ENCODE measurements at places on chromosomes 5 and 9.

- no peak for DNase-seq
These were observed 2.1 kb downstream of the MXD3 start for GRCh38 chr5:177309351-177310191.

DNA sequence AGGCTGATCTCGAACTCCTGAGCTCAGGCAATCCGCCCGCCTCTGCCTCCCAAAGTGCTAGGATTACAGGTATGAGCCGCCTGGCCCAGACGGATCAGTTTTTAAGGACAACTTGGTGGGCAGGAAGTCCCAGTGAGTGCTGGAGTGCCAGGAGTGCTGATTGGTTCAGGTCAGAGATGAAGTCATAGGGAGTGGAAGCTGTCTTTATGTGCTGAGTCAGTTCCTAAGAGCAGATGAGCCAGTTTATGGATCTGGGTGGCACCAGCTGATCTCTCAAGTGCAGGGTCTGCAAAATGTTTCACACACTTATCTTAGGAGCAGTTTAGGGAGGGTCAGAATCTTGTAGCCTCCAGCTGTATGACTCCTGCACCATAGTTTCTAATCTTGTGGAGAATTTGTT is 292.1 kb upstream of the ELAVL2 start:
- no peak for DNase-seq

- peak; percentile 9 for DNase-seq
These were observed 30.8 kb upstream of the AGGF1 start for GRCh38 chr5:76999451-76999850.

- DNase-seq: no peak
These were observed 1050.2 kb downstream of the CDH12 start for GRCh38 chr5:21802869-21803490.

- DNase-seq: no peak
These were observed 107.7 kb downstream of the PDE4D start for GRCh38 chr5:59785676-59786333.

- DNase-seq: no peak
These were observed 128.1 kb downstream of the ACTL7B start for GRCh38 chr9:108727580-108728111.

DNA sequence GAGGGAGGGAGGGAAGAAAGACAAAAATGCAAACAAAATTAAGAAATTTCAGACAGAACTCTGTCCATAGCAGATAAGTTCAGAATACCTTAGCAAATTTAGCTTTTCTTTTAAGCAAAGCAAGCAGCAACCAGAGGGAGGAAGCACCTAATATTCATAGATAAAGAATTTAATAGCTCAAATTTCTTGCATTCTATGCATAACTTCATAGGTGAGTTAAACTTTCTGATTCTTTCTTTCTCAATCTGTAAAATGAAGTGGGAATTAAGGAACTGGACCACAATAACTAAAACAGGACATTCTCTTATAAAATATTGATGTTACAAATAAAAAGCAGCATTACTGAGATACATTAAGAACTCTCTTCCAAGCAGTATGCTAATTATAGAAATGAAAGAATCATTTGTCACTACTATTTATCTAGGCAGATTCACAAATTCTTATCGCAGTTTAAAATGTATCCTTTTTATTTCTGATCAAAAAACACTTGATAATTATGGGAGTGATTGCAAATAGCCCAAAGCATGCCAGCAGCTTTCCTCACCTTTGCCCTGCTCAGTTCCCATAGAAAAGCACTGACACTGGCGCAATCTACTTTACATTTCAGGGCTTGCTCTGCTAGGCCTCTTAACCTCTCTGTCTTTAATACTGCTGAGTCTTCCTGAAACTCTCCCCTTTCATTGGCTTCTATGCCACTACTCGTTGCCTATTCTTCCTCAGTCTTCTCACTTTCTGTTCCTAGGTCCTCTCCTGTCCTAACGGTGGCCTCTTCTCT is 341.8 kb downstream of the PIK3R1 start:
- no peak for DNase-seq

DNA sequence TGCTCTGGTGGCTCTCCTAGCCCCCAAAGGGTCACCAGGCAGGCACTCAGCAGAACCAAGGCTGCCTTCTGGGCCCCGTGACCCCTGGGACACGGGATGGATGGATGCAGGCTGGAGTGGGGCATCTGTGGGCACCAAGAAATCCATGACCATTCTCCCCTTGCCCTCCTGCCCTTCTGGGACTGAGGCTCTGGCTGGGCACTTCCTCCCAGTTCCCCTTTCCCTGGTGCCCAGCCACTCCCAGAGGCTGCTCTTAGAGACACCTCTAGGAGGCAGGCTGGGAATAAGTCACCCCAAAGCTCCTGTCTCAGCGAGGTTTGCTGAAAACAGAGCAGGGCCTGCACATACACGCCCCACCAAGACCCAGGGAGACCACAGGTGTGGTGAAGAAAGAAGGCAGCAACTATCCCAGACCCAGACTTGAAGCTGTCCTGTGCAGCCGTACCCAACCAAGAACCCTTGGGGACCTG is 943 bp downstream of the STING1 start:
- DNase-seq: no peak

- no peak for DNase-seq
These were observed 372.0 kb downstream of the CDH10 start for GRCh38 chr5:24272741-24273140.

DNA sequence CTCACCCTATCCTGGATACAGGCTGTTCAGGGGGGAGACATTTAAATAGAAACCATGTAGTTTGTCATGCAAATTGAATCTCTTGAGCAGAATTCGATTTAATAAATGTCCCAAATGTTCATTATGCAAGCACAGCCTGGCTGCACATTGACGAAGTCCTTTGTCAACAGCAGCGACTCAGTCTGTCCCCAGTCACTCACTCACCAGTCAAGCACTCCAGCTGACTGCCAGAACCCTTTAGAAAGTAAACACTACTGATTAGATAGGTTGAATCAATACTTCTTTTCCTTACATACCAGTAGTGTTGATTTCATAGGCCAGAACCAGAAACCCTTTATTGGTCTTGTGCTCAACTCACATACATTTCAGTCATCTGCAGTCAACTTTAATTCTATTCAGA is 27.5 kb downstream of the CDH6 start:
- no peak for DNase-seq

DNA sequence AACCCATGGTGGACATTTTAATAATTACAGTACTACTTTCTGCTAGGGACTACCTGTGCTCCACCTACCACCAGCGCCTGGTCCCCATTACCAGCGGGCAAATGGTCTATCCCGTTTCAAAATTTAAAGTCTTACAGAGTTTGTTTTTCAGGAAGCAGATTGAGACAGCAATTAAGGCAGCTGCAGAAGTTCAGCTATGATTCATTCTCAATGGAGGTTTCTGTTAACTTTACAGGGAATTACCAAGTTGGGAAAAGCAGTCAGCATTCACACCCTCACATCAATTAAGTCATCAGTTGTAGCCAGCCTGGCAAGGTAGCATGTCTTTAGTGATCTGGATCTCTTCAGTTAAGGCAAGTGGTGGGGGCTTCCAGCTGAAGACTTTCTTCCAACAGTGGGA is 410.6 kb upstream of the DAB2 start:
- DNase-seq: no peak

- no peak for DNase-seq
These were observed 188.6 kb downstream of the CYLC2 start for GRCh38 chr9:103183701-103184171.

- DNase-seq: no peak
These were observed 205.0 kb upstream of the IER5L start for GRCh38 chr9:129383019-129383560.

DNA sequence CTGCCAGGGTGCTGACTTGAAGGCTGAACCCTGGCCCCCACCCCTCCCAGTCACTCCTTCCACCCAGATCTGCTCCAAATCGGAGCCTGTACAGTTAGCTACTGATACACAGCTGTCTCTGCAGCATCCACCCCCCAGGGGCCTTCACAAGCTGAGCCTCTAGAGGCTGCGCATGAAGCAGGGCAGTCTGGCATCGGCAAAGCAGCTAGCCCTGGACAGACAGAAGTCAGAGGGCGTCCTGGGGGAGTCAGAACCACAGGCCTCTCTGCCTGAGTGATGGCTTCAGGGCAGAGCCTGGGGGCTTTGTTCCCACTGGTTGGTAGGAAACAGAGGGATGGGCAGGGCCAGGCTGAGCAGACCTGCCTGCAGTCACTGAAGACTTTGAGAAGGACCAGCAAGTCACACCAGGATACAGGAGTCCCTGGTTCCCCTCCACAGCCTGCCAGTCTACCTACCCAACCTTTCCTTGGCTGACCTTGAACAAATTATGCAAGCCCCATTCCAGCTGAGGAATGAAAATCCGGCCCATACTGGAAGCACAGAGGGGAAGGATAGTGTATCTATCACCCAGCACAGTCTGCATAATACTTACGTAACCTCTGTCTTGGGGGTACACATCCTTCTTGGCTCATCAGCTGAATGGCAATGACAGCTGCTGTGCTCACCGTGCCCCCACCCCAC is 8.8 kb downstream of the VDAC1 start:
- no peak for DNase-seq

DNA sequence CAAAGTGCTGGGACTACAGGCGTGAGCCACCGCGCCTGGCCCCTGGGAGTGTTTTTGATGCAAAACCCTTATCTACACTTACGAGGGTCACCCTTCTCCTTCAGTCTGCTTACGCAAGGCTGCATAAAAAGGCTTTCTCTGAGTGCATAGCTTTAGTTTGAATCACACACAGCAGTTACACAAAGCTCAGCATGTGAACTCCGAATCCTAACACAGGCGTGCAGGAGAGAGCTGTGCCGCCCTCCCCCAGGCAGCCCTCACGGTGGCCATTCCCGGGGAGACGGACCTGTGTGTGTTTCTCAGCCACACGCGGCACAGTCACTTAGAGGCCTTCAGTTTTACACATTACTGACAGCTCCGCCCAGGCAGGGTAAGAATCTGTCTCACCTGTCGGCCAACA is 26.7 kb downstream of the EXD3 start:
- DNase-seq: no peak

- DNase-seq: no peak
These were observed 40.4 kb upstream of the ORM1 start for GRCh38 chr9:114282507-114282906.

DNA sequence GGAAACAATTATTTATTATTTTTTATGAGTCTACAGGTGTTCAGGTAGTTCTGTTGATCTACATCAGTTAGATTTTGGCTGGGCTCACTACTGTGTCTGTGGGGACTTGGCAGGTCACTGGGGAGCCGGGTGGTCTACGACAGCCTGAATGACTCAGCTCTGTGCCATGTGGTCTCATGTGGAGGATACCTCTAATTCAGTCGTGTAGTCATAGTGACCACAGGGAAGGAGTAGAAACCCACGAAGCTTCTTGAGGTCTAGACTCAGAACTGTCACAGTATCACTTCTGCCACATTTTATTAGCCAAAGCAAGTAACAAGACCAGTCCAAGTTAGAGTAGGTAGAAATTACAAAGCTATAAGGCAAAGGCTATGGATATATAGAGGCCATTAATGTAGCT is 64.7 kb upstream of the GRAMD2B start:
- DNase-seq: no peak

DNA sequence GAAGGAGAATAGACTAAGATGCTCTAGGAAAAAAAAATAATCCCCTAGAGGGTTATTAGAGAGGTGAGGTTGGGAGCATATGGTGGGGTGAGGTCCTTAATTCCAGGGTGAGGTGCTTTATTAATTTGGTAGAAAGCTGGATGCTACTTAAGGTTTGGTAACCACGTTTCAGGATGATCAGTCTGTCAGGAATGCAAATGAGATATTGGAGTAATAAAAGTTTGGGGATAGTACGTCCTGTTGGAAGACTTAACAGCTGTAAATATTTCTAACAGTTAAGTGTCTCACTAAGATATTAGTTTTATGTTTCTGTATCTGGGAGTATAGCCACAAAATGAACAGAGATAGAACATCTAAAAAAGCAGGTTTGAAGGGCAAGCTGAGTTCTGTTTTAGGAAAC is 578.9 kb downstream of the CETN3 start:
- DNase-seq: no peak

DNA sequence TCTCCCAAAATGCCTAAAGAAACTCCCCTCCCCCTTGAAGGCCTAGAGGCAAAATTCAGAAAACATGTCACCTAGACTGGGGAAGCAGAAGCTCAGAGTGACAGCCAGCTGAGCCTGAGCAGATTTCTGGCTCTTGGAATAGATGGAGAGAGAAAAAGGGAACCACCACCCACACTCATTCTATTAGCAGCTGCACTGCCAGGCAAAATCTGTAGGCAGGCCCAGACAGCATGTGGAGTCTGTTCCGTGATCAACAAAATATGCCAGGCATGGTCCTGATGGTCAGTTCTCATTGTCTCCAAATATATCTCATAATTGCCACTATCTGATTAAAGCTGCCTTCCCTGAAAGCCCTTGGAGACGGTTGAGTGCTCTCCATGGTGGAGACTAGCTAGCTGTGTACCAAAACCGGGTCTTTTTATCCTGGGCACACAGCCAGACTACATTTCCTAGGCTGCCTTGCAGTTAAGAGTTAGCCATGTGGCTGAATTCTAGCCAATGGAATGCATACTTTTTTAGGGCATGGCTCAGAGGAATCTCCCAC is 131.7 kb upstream of the GPR151 start:
- DNase-seq: no peak

GRCh38 chr5:102863058-102863457 is 108.0 kb downstream of the PAM start:
- no peak for DNase-seq

GRCh38 chr5:177474846-177475562 is 1.6 kb upstream of the DBN1 start:
- DNase-seq: no peak

DNA sequence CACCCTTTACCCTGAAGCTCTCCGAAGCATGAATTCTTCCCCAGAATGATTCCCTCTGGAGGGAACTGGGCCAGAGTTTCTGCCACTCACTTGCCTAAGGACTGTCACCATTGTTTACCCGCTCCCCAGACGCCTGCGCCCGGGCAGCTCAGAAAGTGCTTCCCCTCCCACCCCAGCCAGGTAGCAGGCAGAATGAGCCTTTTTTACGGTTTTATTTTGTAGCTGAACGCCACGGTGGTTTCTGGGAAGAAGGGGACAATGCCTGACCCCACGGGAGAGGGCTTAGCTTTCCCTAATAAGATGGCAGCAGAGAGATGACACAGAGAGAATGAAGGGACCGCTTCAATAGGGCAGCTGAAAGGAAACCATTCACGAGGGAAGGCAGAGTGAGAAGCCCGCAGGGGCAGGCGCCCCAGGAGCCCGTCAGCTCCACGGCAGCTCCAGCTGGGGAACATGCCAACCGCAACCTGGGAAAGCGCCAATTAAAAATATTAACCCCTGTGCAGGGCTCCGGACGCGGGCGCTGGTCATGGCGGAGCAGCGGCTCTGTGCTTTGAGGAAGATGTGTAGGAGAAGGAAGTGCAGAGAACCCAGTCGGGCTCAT is 20.4 kb upstream of the NTNG2 start:
- no peak for DNase-seq

- DNase-seq: no peak
These were observed 84.2 kb downstream of the CAVIN4 start for GRCh38 chr9:100662122-100662521.

GRCh38 chr9:23088932-23089364 is 642.3 kb downstream of the DMRTA1 start:
- no peak for DNase-seq

DNA sequence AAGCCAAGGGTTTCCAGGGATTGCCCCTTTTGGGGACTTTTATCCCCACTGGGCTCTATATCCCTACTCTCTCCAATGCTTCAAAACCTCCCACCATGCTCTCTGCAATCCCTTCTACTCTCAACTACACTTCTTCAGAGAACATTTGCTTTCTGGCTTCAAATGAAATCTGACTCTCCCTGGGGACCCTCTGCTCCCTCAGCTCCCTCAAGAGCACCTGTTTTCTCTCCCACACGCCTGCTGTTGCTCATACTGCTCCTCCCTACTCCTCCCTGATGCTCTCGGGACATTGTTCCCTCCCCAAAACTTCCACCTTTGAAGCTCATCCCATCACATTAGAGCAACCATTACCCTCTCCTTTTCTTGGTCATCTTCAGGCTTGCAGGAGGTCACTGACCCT is 344.9 kb downstream of the CDK5RAP2 start:
- no peak for DNase-seq

All from kidney epithelial cell (primary cell).